Stimulated activated CD4-positive, alpha-beta T cell treated with anti-CD3 and anti-CD28 coated beads, Interleukin-2, amount 100 ng/mL, for 24 hours (primary cell): ENCODE measurements at places on chromosomes 12 and 14.

DNA sequence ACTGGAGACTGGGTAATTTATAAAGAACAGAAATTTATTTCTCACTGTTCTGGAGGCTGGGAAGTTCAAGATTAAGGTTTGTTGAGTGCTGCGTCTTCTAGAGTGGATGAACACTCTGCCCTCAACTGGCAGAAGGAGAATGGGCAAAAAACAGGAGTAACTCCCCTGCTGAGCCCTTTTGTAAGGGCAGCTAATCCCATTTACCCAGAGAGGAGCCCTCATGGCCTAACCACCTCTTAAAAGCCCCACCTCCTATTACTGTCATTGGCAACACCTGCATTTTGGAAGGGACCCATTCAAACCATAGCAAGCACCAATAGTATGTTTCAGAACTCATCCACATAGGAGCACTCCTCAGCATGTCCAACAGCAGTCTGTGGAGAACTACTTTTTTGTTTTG lies 47.4 kb downstream of the BORCS5 start:
- no peak for DNase-seq

- no peak for DNase-seq
Observed at GRCh38 chr12:129971721-129972120, 67.9 kb upstream of the TMEM132D start.

DNA sequence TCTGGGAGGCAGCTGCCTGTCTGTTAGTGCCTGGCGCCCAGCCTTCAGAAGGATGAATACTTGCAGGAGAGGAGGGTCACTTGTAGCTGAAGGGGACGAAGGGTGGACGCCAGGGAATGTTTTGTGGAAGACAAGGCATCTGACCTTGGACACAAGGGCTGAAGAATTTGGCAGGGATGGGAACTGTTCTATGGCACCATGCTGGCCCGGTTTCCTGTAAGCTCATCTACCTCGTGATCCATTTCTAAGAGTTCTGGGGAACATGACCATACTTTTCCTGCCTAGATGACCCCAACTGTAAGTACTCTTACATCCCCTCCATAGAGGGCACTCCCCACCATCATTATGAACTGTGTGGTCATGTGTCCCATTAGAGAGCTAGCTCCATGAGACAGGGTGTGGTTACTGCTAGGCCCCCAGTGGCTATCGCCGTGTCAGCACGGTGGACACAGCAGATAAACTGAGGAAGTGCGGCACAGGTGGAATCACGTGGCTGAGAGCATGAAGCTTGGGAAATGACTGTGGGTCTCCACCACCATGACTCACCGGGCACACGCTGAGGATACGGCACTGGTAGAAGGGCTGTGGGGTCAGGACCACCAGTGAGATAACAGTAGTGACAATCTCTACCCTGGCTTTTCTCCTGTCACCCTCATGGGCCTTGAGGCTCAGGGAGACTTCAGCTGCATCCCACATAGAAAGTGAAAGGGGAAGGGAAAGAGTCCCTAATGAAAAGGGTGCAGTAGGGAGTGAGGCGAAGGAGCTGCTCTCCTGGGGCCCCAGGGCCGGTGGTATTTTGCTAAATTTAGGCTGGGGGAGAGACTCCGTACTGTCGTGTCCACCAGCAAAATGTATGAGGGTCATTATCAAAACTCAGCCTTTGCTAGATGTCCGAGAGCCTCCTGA lies 252.6 kb downstream of the FOXN3 start:
- DNase-seq, result no peak

- DNase-seq, result no peak
Observed at GRCh38 chr12:51896236-51896635, 8.3 kb downstream of the ANKRD33 start.

DNA sequence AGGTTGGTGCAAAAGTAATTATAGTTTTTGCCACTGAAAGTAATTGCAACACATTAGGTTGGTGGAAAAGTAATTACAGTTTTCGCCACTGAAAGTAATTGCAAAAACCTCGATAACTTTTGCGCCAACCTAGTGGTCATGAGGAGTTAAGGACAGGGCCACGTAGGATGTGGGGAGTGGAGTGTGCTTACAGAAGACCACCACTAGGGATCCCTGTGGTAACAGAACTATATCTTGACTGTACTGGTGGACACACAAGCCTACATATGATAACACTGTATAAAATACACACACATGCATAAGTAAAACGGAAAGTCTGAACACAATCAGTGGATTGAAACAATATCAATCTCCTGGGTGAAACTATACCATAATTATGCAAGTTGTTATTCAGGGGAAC lies 187.4 kb upstream of the ABCD2 start:
- no peak for DNase-seq

DNA sequence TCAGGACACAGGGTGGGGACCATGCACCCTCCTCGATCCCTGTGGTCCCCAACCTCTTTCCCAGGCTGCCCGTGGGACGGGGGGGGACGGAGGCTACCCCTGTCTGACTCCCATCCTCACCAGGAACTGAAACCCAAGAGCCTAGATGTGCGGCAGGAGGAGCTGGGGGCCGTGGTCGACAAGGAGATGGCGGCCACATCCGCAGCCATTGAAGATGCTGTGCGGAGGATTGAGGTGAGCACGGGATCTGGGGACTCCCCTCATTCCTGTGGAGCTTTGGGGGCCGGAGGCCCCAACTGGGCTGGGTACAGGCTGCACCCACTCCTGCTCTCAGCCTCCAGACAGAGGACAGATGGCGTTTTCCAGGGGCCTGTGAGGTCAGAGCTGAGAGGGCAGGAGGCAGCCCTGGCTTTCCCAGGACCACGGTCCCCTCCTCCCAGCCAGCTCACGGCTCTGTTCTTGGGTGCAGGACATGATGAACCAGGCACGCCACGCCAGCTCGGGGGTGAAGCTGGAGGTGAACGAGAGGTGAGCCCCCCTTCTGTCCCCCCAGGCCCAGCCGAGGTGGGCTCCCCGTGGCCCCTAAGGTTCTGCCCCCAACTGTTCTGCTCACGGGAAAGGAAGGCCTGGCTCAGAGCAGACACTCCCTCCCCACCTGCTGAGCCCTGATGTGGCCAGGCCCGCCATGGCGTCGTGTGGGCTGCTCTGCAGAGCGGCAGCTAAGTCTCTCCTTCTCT lies 24.2 kb downstream of the HIP1R start:
- DNase-seq, result no peak

GRCh38 chr14:100729982-100730381 lies 3.3 kb downstream of the DLK1 start:
- no peak for DNase-seq

GRCh38 chr12:78392918-78393317 lies 471.7 kb upstream of the SYT1 start:
- DNase-seq, result no peak

DNA sequence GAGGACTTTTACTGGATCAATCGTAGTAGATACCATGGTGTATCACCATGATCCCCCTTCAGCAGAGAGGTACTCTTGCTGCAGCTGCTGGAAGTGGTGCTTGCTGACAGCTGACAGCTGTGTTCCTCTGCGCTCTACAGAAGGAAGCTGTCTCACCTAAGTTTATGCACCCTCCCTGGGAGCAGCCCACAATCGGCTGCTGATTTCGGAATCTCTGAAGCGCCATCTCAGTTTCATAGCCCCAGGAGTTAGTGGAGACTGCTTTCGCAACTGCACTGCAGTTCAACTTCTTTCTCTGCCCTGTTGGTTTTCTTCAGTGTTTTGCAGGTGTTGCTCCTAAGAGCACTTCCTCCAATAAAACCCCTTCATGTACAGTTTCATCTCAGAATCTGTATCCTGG lies 237.9 kb downstream of the PAWR start:
- no peak for DNase-seq

DNA sequence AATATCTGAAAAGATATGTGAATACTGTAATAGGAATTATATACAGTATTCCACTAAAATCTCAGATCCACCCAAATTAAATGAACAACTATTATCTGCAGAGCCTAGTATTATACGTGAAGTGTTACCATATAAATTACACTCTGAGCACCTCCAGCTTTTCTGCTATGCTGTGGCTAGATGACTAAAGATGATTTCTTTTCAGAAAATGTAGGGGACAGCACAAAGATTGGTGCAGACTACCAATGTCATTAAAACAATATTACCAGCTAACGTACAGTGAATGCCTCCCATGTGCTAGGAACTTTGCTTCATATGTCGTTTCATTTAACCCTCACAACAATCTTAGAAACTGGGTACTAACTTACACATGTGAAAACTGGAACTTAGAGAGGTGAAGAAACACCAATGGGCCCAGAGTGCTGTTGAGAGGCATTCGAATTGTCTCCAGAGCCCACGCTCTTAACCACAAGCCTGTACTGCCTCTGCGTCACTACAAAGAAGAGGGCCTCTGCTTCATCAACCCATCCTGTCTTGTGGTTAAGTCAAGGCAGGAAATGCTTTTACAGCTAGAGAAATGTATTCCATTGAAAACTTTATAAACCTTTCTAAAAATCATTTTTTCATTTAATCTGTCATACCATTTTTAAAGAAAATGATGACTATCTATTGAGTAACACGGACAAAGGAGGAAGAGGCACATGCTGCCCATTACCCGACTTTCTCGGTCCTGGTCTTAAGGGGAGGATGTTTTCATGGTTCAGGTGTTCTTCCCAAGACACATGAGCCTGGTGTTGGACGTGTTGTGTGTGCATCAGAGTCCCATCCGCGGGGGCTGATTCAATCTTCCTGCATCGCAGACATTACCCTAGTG lies 1.3 kb downstream of the GPR65 start:
- peak; percentile 57 for DNase-seq

DNA sequence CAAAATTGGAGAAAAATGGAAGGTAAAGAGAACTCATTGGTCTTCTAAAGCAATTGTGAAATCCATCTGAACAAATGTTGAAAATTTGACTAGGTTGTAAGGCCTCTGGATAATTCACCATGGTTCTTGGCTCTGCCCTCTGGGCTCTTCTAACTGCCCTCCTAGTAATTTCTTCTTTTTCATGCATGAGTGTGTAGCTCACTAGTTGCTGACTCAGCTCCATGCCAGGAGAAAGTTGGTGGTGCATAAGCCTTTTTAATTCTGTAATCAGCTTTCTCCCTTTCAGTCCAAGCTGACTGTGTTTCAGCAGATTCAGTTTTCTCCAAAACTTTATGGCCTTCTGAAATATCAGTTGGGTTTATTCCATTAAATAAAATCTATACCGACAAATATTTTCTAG lies 877.8 kb upstream of the ATXN7L3B start:
- DNase-seq, result no peak

DNA sequence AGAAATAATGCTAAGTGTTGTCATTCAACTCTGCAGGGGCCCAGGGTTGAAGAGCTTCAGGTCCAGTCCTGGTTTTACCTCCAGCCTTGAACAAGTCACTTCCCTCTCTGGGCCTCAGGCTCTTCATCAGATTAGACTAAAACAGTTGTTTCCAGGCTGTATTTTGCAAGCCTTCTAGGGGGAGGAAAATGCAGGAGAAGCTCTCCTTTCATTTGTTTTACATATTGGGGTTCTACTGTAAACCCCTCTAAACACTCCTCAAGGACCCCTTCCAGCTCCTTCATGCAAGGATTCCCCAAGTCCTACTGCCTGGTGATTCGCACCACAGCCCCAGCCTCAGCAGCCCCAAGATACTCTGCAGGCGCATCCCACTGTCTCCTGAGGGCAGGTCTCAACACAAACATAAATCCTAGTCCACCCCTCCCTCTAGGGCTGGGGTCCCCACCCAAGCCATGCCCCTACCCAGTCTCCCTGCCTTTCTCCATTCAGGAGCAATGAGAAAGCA lies 2.7 kb downstream of the SDR9C7 start:
- DNase-seq, result peak; percentile 12

DNA sequence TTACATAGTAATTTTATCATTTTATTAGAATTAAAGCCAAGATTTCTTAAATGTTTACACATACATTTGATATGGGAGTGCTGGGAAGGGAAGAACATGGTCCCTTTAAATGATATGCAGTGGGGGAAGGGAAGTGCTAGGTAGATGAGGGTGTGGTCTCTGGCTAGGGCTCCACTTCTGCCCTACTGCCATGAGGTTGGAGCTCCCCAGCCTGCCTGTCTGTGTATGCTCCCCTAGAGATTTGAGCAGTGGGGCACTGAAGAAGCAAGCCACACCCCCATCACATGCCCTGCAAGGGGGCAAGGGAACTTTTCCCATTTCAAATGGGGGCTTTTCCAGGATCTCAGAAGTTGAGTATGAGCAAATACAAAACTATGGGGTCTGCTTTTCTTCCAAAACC lies 25.5 kb downstream of the CLECL1 start:
- no peak for DNase-seq

DNA sequence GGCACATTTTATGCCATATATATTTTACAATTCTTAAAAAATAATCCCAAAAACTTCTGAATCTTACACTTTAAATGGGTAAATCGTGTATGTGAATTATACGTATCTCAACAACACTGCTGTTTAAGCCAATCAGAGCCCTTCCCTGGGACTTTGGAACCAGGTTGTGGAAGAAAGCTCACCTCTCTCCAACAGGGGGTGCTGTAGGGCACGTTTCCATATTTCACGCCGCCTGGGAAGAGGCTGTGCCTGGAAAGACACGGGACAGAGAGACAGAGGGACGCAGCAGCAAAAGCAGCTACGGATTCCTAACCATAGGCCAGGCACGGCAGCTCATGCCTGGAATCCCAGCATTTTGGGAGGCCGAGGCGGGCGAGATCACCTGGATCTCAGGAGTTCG lies 29.4 kb upstream of the FBRSL1 start:
- DNase-seq, result no peak

- DNase-seq, result no peak
Observed at GRCh38 chr12:101759396-101760047, 20.3 kb upstream of the SYCP3 start.

DNA sequence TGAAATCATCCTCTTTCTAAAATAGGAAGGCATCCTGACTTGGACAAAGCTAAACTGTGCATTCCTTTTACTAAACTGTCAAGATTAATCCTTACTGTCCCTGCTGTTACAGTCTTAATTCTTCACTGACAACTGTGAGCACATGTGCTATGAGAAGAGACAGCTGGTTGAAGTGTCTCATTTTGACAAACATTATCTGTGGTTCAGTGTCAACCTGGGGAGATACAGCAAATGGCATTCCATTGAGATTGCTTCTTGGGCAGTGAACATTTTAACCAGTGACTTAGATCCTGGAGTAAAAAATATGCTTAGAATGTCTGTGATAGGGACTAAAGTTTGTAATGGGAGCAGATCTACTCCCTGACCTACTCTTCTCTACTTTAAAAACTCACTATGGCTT lies 552.6 kb upstream of the ATP2B1 start:
- no peak for DNase-seq

- no peak for DNase-seq
Observed at GRCh38 chr12:116306506-116306905, 29.0 kb upstream of the MED13L start.

GRCh38 chr12:779745-780734 lies 27.7 kb downstream of the WNK1 start:
- DNase-seq, result no peak

- DNase-seq, result no peak
Observed at GRCh38 chr12:96192926-96193573, 1.1 kb upstream of the ELK3 start.

DNA sequence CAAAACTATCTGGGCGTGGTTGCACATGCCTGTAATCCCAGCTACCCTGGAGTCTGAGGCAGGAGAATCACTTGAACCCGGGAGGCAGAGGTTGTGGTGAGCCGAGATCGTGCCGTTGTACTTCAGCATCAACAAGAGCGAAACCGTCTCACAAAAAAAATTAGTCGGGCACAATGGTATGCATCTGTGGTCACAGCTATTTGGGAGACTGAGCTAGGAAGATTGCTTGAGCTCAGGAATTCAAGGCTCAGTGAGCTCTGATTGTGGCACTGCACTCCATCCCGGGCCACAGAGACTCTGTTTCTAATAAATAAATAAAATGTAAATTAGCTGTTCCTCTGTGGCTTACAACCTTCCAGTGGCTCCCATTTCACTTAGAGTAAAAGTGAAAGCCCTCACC lies 28.0 kb downstream of the RCOR1 start:
- no peak for DNase-seq
